Endothelial cell of umbilical vein (primary cell): ENCODE measurements at places on chromosomes 13 and 19. TPM values are rescaled to one million over a fixed set of nuclear protein-coding genes. Genes with fewer than 3 reads are reported as not detected.
A peak's percentile ranks its signal among the peaks of the same experiment; 100 is the strongest.

- no peak for DNase-seq
- no peak overlapping the region for H3K27ac ChIP-seq
- H3K36me3 ChIP-seq: no peaks in the 10 kb centered on the region
- H3K4me3 ChIP-seq: peak overlapping the region; percentile 66
- H3K27me3 ChIP-seq: no peaks in the 10 kb centered on the region
Observed at GRCh38 chr19:53157626-53158025, 1.2 kb downstream of the ZNF347 start.

- H3K4me3 ChIP-seq: no peak overlapping the region
- no peaks in the 10 kb centered on the region for H3K27me3 ChIP-seq
- DNase-seq: no peak
Observed at GRCh38 chr13:95033890-95034289, 267.4 kb downstream of the ABCC4 start.

GRCh38 chr19:13014101-13014920, 19.0 kb downstream of the NFIX start:
- H3K4me3 ChIP-seq: no peak overlapping the region
- H3K27ac ChIP-seq: no peak overlapping the region
- H3K27me3 ChIP-seq: peaks cover 12% of the 10 kb centered on the region

DNA sequence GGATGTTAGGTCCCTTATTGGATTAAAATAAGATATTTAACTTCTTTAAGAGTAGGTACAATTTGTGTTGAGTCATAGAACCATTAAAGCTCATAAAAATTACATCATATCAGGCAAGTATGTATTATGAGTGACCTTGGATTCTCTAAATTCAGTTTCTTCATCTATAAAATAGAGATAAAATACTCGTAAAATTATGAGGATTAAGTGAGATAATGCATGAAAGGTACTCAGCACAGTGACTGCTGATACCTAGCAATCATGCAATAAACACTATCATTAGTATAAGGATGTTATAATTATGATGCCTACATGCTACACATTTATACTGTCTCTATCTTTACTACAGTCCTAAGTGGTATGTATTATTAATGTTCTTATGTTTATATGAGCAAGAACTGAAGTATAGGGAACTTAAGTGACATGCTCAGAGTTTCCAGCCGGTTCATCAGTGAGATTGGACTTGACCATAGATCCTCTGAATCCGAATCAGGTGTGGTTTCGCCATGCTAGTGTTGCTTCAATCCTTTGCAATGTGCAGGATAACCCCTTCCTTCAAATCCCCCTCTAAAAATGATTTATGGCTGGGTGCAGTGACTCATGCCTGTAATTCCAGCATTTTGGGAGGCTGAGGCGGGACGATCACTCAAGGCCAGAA, 22.9 kb upstream of the FRY start:
- no peak overlapping the region for H3K27ac ChIP-seq
- H3K27me3 ChIP-seq: no peaks in the 10 kb centered on the region
- DNase-seq: no peak
- no peak overlapping the region for H3K4me3 ChIP-seq
- no peaks in the 10 kb centered on the region for H3K36me3 ChIP-seq
- H3K4me1 ChIP-seq: no peaks in the 10 kb centered on the region

DNA sequence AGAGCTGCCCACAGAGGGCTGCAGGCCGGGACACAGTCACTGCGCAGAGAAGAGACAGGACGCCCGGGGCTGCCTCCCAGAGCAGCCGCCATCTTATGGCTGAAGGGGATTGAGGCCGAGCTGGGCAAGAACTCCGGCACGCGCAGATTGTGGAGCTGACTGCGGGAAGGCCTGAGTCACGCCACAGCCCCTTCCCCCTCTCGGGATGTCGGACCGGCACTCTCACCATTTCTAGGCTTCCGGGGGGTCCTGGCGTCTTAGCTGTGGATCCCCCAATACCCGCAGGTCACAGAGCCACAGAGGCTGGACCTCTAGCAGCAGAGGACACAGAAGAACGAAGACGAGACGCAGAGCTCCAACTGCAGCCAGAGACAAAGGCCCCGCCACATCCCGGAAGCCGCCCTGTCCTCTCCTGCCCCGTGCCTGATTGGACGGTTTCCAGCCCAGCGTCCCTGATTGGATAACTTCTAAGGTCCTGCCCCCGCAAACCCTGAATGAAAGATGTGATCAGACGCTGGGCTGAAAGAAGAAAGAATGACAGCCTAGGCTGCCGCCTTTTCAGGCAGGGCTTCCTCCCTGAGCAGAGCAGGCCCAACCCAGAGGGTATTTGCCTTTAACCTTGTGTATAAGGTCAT, at the start of gene ZNF43:
Gene ZNF43 (minus strand): TSS at position 373 of the 635 bp plus-strand sequence. CDS start 144 bp downstream, at position 229.
- peak within 1 kb of the TSS; percentile 50 for H3K4me3 ChIP-seq
- peaks cover 6% of the 10 kb centered on the region for H3K36me3 ChIP-seq
- H3K27ac ChIP-seq: peak within 1 kb of the TSS; percentile 84
- H3K4me1 ChIP-seq: no peaks in the 10 kb centered on the region

DNA sequence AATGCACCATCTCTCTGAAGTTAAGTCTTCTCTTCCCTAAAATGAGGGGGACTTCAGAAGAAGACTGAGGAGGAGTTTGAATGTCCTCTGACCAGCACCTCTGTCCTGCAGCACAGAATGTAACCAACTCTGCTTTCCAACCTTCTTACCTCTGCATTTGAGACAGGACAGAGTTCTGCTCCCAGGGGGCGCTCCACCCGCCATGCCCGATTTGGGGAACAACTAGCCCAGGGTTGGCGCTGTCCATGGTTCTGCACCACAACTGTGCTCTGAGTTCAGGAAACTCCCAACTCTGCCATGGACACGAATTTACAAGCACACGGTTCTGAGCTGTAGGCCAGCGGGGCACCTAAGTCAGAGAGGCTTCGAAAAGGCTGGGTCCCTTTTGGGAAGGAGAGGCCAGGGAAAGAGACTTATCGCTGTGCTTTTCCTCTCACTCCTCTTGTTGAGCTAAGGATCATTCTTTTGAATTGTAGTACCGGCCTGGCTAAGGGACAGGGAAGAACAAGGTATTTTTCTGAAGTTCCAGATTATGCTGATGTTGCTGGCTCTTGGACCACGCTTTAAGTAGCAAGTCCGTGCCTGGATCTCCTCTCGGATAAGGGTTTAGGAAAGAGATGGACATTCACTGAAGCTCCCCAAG, 22.2 kb downstream of the SIGLEC5 start:
- no peak overlapping the region for H3K4me3 ChIP-seq
- H3K36me3 ChIP-seq: no peaks in the 10 kb centered on the region
- no peak overlapping the region for H3K27ac ChIP-seq
- no peaks in the 10 kb centered on the region for H3K4me1 ChIP-seq
- DNase-seq: peak; percentile 60
- H3K27me3 ChIP-seq: no peaks in the 10 kb centered on the region

- no peaks in the 10 kb centered on the region for H3K36me3 ChIP-seq
- DNase-seq: peak; percentile 13
- no peaks in the 10 kb centered on the region for H3K27me3 ChIP-seq
- H3K27ac ChIP-seq: peak overlapping the region; percentile 36
- peaks cover 18% of the 10 kb centered on the region for H3K4me1 ChIP-seq
Observed at GRCh38 chr13:40408602-40409001, 257.8 kb downstream of the FOXO1 start.

- H3K27ac ChIP-seq: no peak overlapping the region
- no peak overlapping the region for H3K4me3 ChIP-seq
- H3K4me1 ChIP-seq: no peaks in the 10 kb centered on the region
- H3K36me3 ChIP-seq: no peaks in the 10 kb centered on the region
- no peaks in the 10 kb centered on the region for H3K27me3 ChIP-seq
Observed at GRCh38 chr19:31693131-31693932, 344.1 kb upstream of the TSHZ3 start.

DNA sequence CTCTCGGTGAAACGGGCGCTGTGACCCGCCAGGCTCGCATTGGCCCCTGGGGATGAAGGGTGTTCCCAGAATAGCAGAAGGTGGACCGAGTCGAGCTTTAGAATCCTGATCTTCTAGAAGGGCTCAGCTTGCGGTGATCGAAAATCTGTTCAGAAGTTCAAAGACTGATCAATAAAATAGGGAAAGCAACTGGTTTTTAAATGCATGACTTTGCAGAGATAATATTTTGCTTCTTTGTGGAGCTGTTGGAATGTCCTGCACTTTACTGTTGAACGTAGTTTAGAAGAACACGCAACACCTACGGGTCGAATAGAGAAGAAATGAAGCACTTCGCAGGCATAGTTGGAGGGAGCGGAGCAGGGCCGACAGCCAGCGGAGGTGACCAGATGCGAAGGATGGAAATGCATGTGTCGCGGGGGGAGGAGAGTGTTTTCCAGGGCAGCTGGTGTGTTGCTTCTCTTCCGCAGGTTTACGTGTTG, 766 bp downstream of the CEBPG start:
- H3K4me1 ChIP-seq: peaks cover 46% of the 10 kb centered on the region
- peaks cover 1% of the 10 kb centered on the region for H3K27me3 ChIP-seq
- peak overlapping the region; percentile 81 for H3K4me3 ChIP-seq
- H3K27ac ChIP-seq: peak overlapping the region; percentile 96

DNA sequence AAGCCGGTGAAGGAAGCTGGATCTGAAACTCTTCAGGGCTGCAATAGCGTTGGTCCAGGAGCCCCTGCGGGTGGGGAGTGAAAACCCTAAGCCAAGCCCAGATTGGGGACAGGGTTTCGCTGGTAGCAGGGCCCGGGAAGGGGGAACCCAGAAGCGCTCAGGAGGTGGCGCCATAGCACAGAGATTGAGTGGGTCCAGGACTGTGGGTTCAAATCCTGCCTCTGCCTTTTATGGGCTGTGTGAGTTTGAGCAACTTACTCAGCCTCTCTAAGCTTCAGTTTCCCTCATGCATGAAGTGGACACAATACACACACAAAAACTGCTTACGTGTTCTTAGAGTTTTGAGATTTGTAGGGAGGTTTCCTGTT, 8.3 kb upstream of the SYCN start:
- H3K4me3 ChIP-seq: no peak overlapping the region
- no peak for DNase-seq
- no peak overlapping the region for H3K27ac ChIP-seq
- no peaks in the 10 kb centered on the region for H3K36me3 ChIP-seq
- H3K27me3 ChIP-seq: no peaks in the 10 kb centered on the region

DNA sequence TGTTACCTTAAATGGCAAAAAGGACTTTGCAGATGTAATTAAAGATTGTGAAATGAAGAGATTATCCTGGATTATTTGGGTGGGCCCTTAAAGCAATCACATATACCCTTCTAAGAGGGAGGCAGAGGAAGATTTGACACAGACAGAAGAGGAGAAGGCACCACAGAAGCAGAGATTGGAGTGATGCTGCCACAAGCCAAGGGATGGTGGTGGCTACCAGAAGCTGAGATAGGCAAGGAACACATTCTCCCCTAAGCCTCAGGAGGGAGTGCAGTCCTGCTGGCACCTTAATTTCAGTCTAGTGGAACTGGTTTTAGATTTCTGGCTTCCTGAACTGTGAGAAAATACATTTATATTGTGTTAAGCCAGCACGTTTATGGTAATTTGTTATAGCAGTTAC, 24.2 kb downstream of the DEDD2 start:
- DNase-seq: no peak
- H3K36me3 ChIP-seq: no peaks in the 10 kb centered on the region
- no peak overlapping the region for H3K27ac ChIP-seq
- H3K4me1 ChIP-seq: no peaks in the 10 kb centered on the region

Gene PROZ
- total RNA-seq: not detected in 2 replicates

Gene CBY2
- total RNA-seq: not detected in 2 replicates

Gene MEF2B
- 1.2 and 1.3 TPM in 2 replicates for total RNA-seq

Gene FUT6
- not detected in 2 replicates for total RNA-seq

Gene SULT2A1
- total RNA-seq: not detected in 2 replicates

Gene ARHGAP33
- 18.4 and 32.8 TPM in 2 replicates for total RNA-seq
